ENCODE measurements at places on chromosomes 16 and 17.

DNA sequence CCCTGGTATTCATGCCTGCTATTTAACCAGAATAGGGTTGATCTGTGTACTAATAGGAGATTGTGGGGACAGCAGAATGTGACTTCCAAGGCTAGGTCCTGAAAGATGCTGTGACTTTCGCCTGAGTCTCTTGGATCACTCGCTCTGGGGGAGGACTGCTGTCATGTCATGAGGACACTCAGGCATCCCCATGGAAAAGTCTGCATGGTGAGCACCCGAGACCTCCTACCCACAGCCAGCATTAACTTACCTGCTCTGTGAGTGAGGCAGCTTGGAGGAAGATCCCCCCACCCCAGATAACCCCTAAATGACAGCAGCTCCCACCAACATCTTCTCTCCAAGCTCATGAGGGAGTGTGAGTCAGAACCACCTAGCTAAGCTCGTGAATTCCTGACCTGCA is 30.3 kb upstream of the C16orf78 start:
- no peak for DNase-seq

DNA sequence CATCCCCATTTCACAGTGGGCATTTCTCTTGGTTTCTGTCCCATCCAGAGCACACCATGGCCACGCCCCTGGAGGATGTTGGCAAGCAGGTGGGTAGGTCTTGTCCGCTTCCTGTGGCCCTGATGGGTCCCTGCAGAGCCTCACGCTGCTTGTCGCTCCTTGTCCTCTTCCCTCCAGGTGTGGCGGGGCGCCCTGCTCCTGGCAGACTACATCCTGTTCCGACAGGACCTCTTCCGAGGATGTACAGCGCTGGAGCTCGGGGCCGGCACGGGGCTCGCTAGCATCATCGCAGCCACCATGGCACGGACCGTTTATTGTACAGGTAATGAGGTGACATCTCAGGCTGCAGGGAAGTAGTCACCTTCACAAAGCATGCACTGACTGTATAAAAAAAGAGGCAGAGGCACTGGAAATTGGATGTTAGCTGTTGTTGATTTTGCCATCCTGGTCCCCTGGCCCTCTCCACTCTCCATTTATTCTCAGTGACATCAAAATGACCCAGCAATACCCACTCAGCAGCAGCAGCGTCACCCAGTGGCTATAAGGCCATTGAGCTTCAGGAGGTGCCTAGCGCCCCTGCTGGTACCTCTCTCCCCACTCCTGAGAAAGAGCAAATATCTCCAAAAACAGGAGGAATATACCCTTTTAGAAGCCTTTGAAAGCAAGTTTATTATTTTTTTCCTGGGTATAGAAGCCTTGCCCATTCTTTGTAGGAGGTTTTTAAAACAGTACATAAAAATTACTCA is 13.7 kb downstream of the METTL22 start:
- DNase-seq = no peak

DNA sequence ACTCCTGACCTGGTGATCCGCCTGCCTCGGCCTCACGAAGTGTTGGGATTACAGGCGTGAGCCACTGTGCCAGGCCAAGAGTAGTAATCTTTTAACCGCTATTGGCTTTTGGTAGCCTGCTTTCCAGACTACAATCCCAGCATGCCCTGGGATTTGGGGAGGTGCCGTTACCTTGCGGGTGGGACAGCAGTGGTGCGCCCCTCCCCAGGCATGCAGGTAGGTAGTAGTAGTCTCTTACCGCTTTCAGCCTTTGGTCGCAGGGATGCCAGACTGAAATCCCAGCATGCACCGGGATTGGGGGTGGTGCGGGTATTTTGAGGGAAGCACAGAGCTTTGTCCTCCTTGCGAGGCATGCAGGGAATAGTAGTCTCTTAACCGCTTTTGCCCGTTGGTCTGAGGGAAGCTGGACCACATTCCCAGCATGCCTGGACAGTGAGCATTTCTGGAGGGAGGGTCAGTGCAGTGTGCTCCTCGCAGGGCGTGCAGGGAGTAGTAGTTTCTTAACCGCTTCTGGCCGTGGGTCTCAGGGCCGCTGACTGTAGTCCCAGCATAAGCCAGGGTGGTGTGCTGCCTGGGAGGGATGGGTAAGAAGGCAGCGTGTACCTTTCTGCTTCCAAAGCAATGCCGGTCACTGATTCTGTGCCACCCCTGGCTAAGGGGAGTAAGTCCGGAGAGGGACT is 1686.8 kb downstream of the TP53TG3F start:
- DNase-seq = no peak

- no peak for DNase-seq
These were observed 968 bp upstream of the PRKAR1A start for GRCh38 chr17:68511254-68511670.

DNA sequence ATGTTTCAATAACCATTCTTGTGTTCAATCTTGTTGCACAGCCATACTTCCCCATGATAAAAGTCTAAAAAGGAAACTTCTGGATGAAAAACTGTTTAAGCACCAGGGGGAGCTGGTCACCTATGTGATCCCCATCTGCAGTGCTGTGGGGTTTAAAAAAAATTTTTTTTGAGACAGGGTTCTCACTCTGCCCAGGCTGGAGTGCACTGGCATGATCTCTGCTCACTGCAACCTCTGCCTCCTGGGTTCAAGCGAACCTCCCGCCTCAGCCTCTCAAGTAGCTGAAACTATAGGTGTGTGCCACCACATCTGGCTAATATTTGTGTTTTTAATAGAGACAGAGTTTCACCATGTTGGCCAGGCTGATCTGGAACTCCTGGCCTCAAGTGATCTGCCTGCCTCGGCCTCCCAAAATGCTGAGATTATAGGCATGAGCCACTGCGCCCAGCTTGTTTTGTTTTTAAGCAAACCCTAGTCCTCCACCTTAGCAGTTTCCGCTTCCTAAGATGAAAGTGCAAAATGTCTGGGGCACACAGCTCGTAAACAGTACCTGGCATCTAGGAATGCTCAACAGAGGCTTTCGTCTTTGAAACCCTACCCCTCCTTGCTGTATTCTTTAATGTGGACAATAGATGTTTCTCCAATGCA is 25.4 kb downstream of the DNAJA2 start:
- DNase-seq = no peak

GRCh38 chr17:31078290-31078689 is 16.5 kb upstream of the NF1 start:
- no peak for DNase-seq

GRCh38 chr17:59505610-59506276 is 59.7 kb upstream of the DHX40 start:
- no peak for DNase-seq

DNA sequence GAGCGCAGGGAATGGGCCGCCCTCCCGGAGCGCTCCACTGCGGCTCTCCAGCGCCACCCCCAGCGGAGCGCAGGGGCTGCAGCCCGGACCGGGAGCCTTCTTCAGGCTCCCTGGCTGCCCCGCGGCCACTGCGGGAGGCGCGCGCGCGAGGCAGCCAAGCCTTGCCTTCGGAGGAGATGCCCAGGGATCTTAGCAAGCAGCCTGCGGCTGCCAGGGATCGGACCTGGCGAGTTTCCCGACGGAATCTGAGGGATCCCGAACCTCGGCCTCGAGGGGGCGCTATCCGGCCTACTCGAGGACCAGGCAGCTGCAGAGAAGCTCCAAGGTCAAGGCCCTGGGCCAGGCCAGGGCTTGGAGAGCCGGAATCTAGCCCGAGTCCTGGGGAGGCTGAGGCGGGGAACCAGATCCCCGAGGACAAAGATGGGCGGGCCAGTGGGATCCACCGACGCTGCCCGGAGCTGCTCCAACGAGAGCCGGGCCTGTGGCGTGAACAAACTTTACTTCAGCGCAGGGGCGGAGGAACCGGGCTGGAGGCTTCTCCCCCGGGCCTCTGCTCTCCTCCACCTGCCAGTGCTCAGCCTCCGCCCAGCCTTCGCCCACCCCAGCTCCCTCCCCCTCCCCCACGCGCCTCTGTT is at the start of gene IRX6:
TSS of gene IRX6 (plus strand) at position 567 of the 635 bp plus-strand sequence. CDS start 889 bp downstream, outside the sequence.
- DNase-seq = no peak

DNA sequence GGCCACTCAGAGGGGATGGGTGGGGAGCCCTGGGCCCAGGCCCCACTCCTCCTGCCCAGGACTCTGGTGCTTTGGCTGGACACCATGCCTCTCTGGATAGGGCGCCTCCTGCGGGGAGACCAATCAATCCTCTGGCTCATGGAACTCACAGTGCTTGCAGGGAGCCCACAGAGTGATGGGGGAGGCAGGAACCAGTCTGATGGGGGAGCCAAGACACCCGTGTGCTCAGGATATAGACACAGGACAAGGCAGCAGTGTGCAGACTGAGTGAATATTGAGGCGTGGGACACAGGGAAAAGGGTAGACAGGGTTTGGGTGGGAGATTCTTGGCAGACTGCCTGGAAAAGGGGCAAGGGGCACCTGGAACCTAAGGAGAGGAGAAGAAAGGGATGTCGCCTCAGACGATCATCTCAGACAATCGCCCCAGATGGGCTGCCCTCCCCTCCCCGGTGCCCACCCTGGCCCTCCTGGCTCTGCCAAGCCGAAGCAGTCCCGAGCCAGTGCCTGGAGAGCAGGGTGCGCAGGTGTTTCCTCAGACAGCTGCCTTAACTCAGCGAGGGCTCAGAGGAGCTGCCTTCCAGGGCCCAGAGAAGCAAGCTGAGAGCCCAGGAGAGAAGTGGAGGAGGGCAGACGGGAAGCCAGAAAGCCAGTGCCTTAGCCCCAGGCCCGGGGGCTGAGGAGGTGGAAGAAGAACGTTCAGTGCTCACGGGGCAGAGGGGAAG is 37.4 kb upstream of the DLX4 start:
- no peak for DNase-seq

DNA sequence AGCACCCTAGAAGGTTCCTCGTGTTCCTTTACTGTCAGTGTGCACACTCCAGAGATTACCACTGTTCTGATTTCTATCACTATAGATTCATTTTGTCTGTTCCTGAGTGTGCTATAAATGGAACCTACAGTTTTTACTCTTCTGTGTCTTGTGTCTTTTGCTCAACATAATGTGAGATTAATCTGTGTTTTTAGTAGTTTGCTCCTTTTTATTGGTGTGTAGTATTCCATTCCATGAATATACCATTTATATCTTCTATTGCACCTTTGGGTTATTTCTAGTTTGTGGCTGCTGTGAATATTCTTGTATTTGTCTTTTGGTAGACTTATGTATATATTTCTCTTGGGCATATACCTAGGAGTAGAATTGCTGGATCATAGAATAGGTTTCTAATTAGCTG is 68.2 kb downstream of the AP2B1 start:
- no peak for DNase-seq

DNA sequence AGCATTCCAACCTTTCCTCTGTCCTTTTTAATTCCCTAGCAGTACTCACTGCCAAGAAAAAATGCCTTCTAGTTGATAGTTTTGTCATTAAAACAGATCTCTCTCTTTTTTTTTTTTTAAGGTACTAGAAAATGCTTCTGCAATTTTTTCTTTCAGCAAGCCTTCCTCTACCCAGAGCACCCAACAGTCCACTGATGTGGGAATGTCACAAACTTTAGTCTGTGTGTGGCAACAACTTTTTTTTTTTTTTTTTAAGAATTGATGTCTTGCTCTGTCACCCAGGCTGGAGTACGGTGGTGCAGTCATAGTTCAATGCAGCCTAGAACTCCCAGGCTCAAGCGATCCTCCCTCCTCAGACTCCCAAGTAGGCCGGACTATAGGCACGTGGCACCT is 34.7 kb downstream of the CDRT15 start:
- no peak for DNase-seq

DNA sequence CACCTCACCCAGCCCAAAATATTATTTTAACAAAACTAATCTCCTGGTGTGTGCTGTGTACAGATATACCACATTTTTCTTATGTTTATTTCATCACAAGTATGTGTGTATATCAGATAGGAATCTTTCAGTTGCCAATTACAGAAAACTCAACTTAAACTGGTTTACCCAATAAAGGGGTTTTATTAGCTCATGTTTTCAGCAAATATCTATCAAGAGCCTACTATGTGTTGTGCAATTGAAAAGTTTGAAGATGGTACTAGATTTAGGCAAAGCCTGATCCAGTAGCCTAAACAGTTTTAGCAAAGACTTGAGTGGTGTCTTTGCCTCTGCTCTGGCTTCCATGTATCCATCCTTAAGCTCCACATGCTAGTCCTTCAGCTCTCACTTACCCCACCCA is 45.1 kb upstream of the LYRM9 start:
- no peak for DNase-seq

GRCh38 chr17:5580367-5580766 is 3.9 kb downstream of the NLRP1 start:
- DNase-seq = no peak

- peak; percentile 10 for DNase-seq
These were observed 878 bp downstream of the TAOK1 start for GRCh38 chr17:29390851-29391631.

DNA sequence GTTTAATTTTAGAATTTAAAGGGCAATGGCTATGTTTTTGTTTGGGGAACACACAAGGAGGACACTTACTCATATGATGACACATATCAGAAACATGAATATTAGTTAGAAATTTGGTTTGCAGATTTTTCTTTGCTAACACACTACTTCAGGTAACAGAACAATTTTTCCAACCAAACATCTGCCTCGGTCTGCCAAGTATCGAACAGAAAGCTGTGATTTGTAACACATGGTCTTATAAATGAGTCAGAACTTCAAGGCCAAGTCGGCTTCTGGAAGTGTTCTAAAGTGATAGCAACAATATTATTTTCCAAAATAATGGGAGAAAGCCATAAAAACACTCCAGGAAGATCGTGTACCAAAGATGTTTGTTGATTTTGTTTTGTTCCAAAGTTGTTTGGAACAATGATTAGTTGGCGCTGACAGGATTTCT is 75.9 kb upstream of the PMFBP1 start:
- no peak for DNase-seq

- no peak for DNase-seq
These were observed 353.9 kb upstream of the C16orf82 start for GRCh38 chr16:26712876-26713275.

DNA sequence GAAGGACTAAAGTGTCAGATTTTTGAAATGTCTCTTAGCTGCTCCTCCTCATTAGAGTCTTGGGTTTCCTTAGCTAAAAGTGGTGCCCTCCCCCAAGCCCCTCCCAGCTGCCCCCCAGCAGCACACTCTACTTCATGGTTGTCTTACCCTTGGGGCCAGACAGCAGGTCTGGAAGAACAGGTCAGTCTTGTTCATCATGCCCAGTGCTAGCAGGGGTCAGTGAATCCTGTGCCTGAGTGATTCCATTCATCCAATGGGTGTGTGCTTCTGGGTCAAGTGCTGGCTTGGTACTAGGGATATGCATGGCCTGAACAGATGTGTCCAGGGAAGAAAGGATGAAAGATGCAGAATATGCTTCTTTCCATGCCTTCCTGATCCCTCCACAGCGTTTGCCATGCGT is 93.2 kb downstream of the GNAO1 start:
- DNase-seq = no peak

DNA sequence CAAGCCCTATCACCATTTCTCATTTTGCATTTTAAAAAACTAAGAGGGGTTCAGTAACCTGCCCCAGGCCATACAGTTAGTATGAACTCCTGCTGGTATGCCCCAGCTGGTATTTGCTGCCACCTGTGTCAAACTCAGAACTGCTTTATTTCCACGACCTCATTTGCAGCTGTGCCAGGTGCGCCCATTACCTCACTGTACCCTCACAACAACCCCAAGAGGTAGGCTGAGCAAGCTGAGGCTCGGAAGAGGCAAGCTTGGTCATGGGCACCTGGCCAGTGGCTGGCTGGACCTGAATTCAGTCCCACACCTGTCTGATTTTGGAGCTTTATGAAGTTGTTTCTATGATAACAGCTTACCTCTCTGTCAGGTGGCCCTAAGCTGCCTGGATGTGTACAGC is 7.6 kb downstream of the EPN2 start:
- DNase-seq = no peak

GRCh38 chr17:72538901-72539352 is 418.1 kb downstream of the SOX9 start:
- DNase-seq = no peak

GRCh38 chr16:69482410-69482991 is 58.1 kb downstream of the CYB5B start:
- no peak for DNase-seq

- no peak for DNase-seq
These were observed 22.4 kb upstream of the DYNLRB2 start for GRCh38 chr16:80518436-80518835.

All from stimulated activated CD4-positive, alpha-beta T cell treated with anti-CD3 and anti-CD28 coated beads, Interleukin-1b, Interleukin-23, amount 100 ng/mL, for 24 hours (primary cell).